ENCODE measurements at places on chromosomes 6 and 20. TPM values are rescaled to one million over a fixed set of nuclear protein-coding genes. Genes with fewer than 3 reads are reported as not detected.

ANKS1A gene
- total RNA-seq = 18.7 TPM

GRCh38 chr6:14996892-14997291, 249.0 kb upstream of the JARID2 start:
- DNase-seq = no peak

DNA sequence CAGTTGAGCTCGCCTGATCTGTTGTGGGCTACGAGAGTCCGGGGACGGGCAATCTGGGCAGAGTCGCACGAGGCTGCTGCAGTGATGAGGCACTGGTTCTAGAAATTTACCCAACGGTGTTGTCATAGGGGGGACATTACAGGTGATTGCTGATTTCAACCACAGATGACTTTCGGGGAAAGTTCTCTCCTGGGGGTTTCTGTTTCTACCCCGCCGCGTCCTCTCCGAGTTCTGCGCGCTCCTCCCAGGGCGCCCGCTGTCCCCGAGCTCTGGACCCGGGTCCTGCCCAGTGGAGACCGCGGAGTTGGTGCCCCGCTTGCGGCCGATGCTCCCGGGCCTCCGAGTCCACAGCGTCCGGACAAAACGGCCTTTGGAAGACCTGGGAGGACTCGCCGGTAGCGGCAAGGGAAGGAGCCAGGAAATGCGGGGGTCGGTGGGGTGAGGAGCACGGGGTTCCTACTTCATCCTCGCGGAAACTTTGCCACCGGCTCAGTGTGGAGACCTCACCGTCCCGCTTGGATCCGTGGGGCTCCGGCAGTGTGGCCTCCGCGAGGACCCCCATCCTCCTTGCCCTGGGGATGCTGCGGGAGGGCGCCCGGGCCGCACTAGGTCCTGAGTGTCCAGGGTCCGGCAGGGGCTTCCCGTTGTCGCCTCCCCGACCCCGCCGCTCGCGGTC, 12.3 kb upstream of the RAET1L start:
- no peak for DNase-seq

- no peak for DNase-seq
Measured at GRCh38 chr6:69089539-69089938, 454.5 kb downstream of the ADGRB3 start.

DNA sequence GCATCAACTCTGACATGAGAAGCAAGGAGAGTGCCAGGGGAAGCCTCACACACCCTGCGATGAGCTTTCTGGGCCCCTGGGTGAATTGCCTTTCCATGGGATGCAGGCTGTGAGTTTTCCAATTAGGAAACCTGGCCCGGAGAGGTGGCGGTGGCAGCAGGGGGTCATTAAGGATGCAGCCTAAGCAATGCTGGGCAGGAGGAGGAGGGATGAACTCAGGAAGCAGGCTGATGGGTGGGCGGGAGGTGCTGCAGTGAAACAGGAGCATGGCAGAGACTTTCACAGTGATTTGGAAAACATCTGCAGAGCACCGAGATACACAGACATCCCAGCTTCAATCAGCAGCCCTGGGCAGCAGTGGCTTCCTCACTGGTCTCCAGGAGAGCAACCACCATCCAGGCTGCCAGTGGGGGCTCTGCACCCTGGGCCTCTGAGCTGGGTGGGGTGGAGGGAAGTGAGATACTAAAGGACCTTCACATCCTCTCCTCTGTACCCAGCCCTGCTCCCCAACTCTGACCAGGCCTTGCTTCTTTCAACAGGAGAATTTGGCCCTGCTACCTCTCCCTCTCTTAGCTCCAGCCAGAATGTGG, 44.9 kb downstream of the LRFN2 start:
- DNase-seq = no peak

DNA sequence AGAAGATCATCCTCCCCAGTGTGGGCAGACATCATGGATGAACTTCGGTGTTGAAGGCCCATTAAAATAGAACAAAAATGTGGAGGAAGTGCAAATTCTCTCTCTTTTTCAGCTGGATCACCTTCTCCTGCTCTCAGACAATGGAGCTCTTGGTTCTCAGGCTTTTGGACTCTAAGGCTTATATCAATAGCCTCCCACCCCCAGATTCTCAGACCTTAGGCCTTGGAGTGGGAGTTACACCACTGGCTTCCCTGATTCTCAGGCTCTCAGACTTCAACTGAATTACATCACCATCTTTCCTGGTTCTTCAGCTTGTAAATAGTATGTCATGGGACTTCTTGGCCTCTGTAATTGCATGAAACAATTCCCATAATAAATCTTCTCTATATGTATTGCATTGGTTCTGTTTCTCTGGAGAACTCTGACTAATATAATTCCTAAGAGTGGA, 36.6 kb downstream of the NSFL1C start:
- no peak for DNase-seq

DNA sequence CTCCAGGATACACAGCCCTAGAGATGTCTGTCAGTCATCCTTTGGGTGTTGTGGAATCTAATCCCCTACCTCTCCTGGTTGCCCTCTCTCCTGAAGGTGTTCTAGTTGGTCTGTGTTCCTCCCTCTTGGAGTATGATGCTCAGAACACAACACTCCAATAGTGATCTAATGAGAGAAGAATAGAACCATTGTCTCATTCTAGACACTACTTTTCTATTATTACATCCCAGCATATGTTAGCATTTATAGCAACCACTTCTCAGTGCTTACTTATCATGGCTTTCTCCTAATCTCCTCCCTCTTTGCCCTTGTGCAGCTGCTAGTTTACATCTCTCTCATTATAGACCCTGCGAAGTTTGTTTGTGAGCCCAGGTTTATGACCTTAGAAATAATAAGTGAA, 109.0 kb downstream of the UNC5CL start:
- DNase-seq = no peak

DNA sequence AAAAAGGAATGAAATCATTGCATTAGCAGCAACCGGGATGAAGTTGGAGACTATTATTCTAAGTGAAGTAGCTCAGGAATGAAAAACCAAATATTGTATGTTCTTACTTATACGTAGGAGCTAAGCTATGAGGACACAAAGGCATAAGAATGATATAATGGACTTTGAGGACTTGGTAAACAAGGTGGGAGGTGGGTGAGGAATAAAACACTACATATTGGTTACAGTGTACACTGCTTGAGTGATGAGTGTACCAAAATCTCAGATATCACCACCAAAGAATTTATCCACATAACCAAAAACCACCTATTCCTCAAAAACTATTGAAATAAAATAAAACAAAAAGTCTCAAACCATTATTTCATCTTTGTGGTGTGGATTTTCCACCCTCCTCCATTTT, 593.5 kb downstream of the TENT5A start:
- DNase-seq = no peak

DNA sequence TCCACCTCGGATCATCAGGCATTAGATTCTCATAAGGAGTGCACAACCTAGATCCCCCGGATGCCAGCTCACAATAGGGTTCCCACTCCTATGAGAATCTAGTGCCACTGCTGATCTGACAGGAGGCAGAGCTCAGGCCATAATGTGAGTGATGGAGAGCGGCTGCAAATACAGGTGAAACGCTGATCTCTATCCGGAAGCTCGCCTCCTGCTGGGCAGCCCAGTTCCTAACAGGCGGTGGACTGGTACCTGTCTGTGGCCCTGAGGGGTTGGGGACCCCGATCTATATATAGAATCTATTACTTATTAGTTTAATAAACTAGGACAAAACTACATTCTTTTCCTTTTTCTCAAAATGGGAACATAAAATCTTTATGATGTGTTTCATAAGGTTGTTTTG, 741.9 kb downstream of the RFPL4B start:
- DNase-seq = no peak

- DNase-seq = no peak
Measured at GRCh38 chr6:14841901-14842421, 403.9 kb upstream of the JARID2 start.

GRCh38 chr6:52942221-52942620, 32.7 kb upstream of the GSTA3 start:
- DNase-seq = no peak

MRAP2 gene
- 0.51 TPM for total RNA-seq

HLA-DOA gene
- total RNA-seq = 3.0 TPM

GRCh38 chr20:37973059-37973910, 60.0 kb downstream of the TTI1 start:
- no peak for DNase-seq

- DNase-seq = peak; percentile 76
Measured at GRCh38 chr20:49608752-49609670, 41.1 kb upstream of the PTGIS start.

DNA sequence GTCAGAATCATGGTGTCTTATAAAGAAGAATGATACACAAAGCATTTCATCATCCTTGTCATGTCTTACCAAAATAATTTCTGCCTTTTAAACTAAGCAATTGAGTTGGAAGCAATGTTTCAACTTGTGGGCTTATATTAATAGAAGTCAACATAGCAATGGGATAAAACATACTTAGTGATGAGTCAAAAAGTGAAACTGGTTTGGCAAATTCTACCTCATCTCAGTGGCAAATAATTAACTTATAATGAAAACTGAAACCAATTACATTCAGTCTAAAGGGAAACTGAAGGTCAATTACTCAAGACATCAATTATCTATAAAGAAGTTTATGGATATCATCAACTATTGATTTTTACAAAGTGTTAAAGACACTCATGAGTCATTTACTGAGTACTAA, 463.8 kb downstream of the BMP2 start:
- DNase-seq = no peak

FAM162B gene
- total RNA-seq = 0.56 TPM

- DNase-seq = peak; percentile 74
Measured at GRCh38 chr20:35463455-35464300, 8.3 kb downstream of the CEP250 start.

- DNase-seq = no peak
Measured at GRCh38 chr20:41697861-41698559, 79.8 kb upstream of the CHD6 start.

DNA sequence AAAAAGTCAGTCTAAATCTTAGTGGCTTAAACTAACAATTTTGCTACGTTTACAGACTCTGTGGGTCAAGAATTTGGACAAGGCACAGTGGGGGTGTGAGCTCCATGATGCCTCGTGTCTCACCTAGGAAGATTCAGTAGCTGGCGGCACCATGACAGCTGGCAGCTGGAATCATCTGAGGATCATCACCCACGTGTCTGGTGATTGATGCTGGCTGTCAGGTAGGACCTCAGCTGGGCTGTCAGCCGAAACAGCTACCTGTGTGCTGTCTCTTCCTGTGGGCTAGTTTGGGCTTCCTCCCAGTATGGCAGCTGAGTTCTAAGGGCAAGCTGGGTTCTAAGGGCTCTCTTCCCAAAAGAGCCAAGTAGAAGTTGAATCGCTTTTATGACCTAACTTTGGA, 26.4 kb upstream of the DLGAP4 start:
- DNase-seq = no peak

DNA sequence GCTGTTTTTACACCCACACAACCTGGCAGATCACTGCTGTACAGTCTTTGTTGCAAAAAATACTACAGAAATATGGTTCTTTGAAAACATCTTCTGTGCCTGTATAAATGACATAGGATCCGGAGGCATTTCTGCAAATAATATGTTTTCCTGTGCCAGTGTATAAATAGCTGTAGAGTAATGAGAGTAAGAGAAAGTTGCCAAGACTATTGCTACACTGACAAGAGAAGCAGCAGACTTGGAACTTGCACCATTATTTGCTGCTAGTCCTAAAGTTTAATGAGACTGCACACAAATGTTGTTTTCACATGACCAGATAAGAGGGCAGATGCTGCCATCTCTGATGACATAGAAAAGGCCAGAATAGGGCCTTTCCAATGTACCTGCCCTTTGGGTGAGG, 50.0 kb upstream of the DTNBP1 start:
- no peak for DNase-seq

- no peak for DNase-seq
Measured at GRCh38 chr6:12420626-12421025, 130.5 kb downstream of the EDN1 start.

DNA sequence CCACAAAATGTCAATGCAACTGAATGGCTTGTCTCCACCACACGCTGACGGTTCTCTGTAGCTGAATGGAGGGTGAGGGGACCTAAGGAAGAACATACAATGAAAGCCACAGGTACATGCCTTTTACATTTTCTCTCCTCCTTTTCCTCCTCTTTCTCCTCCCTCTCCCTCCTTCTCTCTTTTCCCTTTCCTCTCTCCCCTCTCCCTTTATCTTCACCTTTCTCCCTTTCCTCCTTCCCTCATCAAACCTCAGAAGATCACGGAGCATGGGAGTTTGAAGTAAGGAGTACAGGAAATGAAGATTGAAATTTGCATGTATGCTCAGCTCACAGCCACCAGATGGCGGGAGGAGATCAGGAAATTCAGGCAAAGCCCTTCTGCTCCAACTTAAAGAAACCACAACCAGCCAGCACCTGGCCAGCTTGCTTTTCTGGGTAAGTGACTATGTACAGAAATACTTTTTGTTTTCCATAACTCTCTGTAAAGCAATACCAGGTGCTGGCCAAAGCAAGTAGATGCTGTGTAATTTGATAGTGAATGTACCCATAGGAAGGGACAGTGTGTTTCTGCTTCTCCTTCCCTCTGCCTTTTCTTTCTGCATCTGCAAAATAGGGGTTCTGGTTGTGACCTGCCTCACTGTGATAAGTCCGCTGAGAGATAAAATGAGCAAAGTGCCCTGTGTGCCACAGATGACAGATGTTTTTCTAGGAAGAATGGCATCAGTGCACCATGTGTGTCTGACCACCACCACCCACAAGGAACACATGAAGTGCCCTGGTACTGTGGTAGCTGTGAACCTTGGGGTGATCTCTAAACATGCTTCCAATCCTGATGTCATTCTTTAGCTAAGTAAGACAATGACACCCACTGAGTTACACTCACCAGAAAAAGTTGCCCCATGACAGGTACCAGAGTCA, 18.6 kb upstream of the FOXO3 start:
- DNase-seq = peak; percentile 71

- no peak for DNase-seq
Measured at GRCh38 chr6:134293659-134294161, 24.2 kb downstream of the SGK1 start.

- DNase-seq = peak; percentile 14
Measured at GRCh38 chr6:170208651-170209353, 82.1 kb downstream of the DLL1 start.

SNAP91 gene
- not detected for total RNA-seq

C6orf132 gene
- total RNA-seq = 0.25 TPM

SIRPG gene
- not detected for total RNA-seq

PACSIN1 gene
- 0.14 TPM for total RNA-seq

DNA sequence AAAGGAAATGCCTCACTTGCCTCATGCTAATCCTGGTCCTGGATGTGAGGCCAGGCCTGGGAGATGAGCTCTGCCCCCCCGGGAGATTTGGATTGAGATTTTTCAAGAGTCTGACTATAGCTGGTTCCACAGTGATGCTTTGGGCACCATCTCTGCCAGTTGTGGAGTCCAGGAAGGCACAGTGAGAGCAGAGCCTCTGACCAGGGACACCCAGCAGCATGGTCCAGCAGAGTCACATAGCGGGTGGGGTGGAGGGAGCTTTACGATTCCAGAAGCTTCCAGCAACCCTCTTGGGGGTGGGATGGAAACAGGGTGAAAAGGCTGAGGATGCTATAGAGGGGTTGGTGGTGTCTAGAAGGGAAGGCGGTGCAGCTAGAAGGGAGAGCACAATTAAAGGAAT, 8.7 kb downstream of the SLC32A1 start:
- no peak for DNase-seq

Measured in liver (tissue), 10 donors.